Stimulated activated CD4-positive, alpha-beta T cell treated with anti-CD3 and anti-CD28 coated beads, Interleukin-2, amount 100 ng/mL, for 48 hours (primary cell): ENCODE measurements at places on chromosomes 2 and 18.

GRCh38 chr2:151945186-151945585 is 117.0 kb upstream of the ARL5A start:
- DNase-seq: no peak

DNA sequence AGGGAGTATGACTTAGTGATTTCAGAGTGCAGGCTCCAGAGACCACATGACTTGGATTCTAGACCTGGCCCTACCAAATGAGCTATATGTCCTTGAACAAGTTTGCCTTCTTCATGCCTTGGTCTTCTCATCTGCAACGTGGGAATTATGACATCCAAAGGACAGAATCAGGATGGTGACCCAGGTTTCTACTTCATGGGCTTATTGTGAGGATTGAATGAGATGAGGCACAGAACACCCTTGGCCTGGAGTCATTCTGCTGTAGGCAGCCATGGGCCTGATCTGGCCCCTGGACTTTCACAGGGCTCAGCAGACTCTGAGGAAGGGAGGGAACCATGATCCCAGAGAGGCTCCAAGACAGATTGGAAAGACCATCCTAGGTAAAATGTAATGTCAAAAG is 85.6 kb upstream of the HAAO start:
- DNase-seq: no peak

DNA sequence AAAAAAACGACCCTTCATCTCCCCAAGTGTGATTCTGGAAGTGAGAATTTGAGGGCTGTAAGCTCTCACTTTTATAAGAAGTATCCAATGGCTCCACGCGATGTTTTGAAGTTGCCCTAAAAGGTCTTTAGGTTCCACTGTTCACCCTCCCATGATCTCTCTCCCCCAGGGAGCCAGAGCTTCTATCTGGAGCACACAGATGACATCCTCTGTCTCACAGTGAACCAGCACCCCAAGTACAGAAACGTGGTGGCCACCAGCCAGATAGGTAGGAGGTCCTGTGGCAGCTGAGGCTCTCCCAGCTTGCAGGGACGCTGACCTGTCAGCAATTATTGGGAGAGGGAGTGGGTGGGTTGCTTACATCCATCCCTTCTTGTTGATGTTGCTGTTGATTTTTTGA is 97.8 kb downstream of the RTN4 start:
- no peak for DNase-seq

GRCh38 chr2:195337597-195337996 is 319.4 kb upstream of the SLC39A10 start:
- DNase-seq: no peak

DNA sequence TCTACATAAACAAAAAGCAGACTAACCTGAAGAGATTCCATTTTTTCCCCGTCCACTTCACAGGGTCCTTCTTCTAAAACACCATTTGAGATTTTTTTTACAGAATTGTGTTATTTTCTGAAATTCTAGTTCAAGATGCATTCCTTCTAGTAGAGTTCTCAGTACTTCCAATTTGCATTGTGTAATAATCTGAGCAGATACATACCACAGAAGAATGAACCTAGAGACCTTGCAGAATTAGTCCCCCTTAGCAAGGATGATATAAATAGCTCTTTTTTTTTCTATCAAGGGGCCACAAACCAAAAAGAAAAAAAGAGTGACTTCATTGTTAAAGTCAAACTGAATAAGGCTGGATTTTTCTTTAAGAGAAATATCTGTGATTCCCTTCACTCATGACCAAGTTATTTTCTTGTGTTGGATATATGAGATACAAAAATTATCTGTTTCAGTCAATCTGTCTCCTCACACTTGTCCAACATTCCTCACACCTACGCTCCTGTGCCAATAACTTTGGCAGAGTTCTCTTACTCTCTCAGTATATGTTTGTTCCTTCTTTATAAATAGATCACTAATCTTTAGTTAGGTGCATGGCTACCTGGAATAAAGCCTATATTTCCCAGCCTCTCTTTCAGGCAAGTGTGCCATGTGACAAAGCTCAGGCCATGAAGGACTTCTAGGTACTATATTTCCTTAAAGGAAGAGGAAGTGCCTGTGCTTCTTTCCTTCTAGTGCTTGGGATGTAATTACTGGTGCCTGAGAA is 183.5 kb downstream of the ZNF385B start:
- no peak for DNase-seq

- no peak for DNase-seq
Observed at GRCh38 chr18:64398320-64398719, 249.4 kb upstream of the LINC00305 start.

DNA sequence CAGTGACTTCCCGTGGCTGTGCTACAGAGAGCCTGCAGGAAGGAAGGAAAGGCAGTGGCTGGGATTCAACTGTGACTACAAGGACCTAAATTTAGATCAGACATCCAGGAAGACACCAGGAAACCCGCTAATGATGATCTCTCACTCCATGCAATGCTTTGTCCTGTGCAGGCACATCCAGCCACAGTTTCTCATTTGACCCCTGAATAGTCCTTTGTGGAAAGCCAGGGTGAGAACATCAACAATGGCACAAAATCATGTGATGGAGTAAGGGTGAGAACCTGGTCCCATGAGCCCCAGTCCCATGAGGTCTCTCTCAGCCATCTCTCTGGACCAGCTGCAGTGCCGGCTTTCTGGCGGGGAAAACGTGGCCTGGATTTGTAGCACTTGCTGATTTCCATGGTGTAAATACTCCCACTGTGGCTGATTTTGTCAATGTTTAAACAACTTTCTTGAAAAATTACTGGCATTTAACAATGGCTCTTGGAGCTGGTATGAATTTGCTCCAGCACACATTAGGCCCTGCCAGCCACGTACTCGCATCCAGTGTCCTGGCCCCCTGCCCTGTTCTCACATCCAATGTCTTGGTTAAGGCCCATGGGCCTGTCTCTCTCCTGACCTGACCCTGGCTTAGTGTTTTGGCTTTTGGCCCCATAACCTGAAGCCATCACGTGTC is 159.0 kb upstream of the HAAO start:
- DNase-seq: no peak

GRCh38 chr2:224793946-224794345 is 77.8 kb upstream of the CCDC195 start:
- DNase-seq: no peak

GRCh38 chr2:222433332-222434173 is 9.2 kb downstream of the SGPP2 start:
- DNase-seq: no peak

- no peak for DNase-seq
Observed at GRCh38 chr2:139478165-139478914, 698.1 kb upstream of the NXPH2 start.

GRCh38 chr2:95234286-95234785 is 27.0 kb downstream of the ZNF892 start:
- no peak for DNase-seq

DNA sequence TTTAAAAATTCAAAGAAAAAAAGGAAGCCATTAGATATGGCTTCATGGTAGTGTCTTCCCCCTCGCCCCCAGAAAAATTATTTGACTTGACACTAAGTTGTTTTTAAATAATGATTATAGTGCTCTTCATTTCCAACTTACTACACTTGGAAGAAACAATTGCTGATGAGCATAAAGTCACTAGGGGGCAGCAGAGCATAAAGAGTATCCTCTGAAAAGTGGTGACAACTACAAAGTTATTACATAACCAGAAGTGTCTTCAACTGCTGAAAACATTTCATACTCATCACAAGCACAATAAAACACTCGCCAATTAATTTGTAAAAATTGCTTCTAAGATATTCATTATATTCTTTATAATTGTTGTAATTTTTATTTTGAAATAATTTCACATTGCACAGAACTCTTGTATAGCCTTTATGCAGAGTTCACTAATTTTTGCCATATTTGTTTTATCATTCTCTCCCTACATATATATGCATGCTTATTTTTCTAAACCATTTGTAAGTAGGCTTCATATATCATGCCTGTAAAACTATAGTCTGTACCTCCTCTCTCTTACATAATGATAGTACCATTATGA is 54.9 kb downstream of the EXOC6B start:
- peak; percentile 68 for DNase-seq

- no peak for DNase-seq
Observed at GRCh38 chr2:9008951-9009664, 5.6 kb upstream of the MBOAT2 start.

- no peak for DNase-seq
Observed at GRCh38 chr18:67318651-67319050, 197.9 kb downstream of the DSEL start.

GRCh38 chr2:120344976-120345581 is 857 bp upstream of the INHBB start:
- DNase-seq: no peak

DNA sequence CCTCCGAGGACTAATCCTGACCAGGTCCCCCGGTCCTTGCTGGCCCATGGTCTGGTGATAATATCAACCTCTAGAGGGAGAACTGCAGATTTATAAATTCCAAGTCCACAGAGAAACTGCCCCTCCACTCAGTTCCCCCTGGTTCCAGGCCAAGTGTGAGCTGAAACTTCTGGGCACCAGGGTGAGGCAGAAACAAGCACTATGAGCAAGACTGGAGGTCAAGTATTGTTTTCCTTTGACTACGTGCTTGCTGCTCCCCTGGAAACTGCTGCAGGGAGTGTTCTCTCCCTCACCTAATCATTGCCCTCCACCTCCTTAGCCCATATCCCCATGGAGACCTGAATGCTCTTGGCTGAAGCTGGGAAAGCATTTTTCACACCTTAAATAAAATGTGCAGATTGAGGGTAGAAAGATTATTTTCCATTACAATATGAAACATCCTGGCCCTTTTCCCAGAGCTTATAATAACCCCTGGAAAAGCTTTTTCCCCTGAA is 135.2 kb downstream of the RDH14 start:
- no peak for DNase-seq

GRCh38 chr2:172578860-172579512 is 23.1 kb downstream of the PDK1 start:
- no peak for DNase-seq

GRCh38 chr18:59547581-59548182 is 149.5 kb downstream of the CCBE1 start:
- no peak for DNase-seq

GRCh38 chr2:159744363-159744762 is 32.1 kb downstream of the MARCHF7 start:
- no peak for DNase-seq

DNA sequence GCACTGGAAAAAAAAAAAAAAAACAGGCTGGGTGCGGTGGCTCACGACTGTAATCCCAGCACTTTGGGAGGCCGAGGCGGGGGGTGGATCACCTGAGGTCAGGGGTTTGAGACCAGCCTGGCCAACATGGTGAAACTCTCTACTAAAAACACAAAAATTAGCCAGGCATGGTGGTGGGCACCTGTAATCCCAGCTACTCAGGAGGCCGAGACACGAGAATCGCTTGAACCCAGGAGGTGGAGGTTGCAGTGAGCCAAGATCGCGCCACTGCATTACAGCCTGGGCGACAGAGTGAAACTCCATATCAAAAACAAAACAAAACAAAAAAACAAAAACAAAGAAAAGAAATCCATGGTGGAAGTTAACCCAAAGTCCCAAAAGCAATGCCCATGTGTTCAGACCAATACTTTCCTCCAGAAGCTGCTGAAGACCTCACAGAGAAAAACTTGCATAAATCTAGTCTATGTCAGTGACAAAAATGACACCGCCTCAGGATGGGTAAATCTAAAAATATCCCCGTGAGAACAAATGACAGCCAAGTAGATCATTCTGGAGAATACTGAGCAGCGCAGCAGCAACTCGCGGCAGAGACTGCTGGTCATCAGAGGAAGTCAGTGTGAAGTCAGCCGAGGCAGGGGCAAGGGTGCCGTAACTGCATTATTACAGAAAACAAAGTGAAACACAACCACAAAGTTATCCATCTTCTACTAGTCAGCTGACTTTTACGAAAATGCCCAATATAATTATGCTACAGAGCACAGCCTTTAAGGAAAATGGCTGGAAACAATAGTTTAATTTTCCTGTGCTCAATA is 41.0 kb downstream of the LPIN2 start:
- DNase-seq: no peak

DNA sequence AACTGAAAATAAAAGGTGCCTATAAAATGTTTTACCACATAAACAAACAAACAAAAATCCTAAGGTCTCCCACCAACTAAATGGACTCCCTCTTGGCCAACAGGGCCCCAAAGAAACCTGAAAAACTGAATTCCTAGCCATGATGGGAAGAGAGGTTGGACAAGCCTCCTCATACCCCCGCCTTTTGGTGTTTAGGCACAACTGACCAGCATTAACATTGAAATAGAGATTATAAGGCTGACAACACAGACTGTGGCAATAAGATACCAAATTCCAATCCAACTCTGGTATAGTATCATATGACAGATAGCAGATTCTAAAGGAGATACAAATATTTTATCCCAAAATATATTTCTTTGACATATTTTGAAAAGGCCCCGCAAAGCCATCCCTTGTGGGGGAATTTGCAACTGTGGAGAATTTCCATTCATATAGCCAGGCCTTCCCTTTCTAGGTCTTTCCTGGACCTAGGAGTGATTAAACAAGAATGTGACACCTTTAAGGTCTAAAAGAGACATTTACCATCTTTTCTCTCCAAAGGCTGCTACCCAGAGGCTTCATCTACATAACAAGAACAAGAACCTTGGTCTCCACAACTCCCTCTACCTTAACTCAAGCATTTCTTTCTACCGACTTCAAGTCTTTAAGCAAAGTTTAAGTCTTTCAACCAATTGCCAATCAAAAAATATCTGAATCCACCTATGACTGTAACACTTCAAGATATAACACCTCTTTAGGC is 80.0 kb downstream of the CHN1 start:
- DNase-seq: no peak

GRCh38 chr2:207565736-207566500 is 36.2 kb downstream of the CREB1 start:
- DNase-seq: no peak
